Astrocyte of the cerebellum (primary cell): ENCODE measurements at places on chromosomes 6 and 20.

- peak; percentile 63 for DNase-seq
Measured at GRCh38 chr20:23257848-23258746, 92.5 kb upstream of the NXT1 start.

DNA sequence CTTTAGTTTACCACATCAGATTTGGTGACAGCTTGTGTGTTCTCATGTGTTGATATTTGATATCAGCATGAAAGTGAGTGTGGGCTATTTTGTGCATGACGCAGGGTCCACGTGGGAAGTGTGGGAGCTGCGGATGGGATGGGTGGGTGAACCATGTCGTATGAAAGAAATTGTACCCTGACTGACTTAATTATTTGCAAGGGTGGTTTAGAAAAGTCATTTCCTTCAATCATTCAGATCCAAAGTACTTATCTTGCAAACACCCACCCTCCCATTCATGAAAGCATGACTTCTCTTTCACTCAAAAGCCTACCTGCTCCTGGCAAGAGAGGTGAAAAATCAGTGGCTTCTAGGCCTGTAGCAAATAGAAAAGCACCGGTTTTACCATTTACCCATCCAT, 91.8 kb upstream of the BACH2 start:
- no peak for DNase-seq

DNA sequence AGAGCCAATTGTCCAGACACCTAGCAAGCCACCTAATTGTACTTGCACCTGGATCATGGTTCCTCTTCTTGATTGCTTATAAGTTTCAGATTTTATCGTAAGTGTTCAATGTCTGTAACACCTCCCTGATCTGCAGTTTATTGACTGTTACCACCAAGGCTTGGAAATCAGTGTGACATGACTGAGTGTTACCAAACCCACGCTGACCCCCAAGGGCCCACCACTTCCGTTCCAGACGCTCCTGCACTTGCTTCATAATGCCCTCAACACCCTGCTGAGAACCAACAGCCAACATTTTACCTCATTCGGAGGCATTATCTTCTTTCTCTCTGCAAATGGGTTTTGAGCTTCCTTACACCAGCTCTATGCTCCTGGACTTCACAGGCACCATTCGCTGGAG, 6.3 kb downstream of the CCR6 start:
- no peak for DNase-seq

GRCh38 chr6:151807513-151808370, at the start of gene ESR1:
ESR1 (plus strand) TSS chr6:151807682; CDS start chr6:151807913, 231 bp downstream.
- no peak for DNase-seq

DNA sequence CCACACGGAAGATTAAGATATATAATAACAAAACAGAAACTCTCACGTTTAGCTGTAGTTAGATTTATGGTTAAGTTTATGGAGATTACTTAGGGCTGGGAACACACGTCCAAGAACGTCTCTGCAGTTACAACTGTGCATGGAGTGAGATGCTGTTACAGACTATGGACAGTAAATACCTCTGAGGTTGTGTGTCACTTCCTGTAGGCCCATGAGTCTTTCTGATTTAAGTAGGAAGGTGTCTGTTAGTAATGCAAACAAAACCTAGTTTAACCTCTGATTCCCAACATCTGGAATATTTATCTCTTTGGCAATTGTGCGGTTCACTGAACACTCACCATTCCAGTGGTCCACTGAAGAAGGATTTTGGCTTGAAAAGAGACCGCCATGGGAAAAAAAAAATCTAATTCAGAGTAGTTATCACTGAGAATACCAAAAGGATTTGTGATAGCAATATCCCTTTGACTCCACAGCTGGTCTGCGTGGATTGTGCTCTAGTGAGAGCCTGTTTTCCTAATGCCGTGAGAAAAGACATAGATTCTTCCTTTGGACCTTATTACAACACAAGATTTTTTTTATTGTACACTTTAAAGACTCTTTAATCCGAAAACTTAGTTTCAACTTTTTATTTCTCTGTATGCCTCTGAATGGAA, 478.2 kb upstream of the CITED2 start:
- no peak for DNase-seq

DNA sequence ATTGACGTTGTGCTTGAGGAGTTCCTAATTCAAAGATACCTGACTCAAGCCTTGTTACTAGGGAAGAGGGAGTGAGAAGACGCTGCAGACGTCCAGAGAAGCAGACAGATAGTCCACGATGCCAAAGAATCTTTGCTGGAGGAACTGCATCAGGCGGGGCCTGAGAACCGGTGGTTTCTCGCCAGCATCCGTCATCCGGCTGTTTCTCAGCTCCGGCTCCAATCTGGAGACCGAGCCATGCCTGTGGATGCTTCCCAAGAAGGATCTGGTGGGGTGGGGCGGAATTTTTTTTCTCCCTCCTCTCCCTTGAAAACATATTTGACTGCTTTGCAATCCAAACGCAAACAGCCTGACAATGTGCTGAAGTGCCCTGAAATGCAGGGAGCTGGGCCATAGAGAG, 125.8 kb upstream of the SRSF6 start:
- no peak for DNase-seq

- DNase-seq, result no peak
Measured at GRCh38 chr6:168852376-168852884, 401.2 kb downstream of the THBS2 start.

DNA sequence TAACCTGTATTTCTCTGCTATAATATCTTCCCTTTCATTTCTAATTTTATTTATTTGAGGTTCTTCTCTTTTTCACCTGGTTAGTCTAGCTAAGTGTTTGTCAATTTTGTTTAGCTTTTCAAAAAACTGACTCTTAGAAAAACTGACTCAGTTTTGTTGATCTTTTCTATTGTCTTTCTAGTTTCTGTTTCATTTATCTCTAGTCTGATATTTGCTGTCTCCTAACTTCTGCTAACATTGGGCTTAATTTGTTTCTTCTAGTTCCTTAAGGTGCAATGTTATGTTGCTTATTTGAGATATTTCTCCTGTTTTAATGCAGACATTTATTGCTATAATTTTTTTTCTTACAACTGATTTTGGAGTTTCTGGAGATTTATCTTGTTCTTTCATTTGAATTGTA, 1011.0 kb downstream of the EPHA7 start:
- no peak for DNase-seq

DNA sequence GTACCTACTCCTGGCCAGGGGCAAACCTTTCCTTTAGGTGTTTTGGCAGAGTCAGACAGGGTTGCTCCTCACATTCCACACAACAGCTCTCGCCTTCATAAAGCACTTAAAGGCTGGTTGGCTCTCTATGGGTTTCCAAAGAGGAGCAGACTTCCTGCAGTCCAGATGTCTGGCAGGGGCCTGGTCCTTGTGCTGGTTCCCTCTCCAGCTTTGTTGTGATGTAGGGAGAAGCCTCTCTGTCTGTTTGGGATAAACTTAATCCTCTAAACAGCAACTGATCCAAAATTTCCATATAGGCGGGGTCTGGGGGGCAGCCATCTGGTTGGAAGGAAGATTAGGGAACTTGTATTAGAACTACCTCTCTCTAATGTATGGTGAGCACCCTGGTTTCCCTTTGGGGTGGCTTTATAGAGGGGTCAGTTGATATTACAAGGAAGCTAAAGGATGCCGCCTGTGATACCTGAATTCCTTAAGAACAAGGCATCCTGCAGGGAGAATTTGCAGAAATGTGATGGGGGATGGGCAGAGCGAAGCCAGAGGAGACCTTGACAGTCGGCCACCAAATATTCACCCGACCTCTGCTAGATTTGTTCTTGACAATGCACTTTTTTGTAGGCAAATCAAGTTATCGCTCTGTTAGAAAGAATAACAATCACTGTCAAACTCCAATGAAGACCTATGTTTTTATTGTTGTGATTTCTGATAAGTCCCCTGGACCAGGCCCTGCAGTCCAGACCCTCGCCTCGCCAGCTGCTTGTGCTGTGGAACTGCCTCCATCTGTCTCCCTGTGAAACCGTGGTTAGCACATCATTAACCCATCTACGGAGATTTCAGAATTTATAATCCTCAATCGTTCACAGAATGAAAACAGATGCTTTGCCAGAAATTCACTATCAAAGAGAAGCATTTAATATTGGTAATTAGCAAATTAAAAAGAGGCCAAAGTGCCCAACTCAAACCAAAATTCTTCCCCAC, 94.0 kb upstream of the RALGAPA2 start:
- DNase-seq, result no peak

- DNase-seq, result peak; percentile 40
Measured at GRCh38 chr6:132218059-132218696, 183.1 kb downstream of the MOXD1 start.

GRCh38 chr6:100456141-100456907, 8.4 kb downstream of the SIM1 start:
- DNase-seq, result no peak

DNA sequence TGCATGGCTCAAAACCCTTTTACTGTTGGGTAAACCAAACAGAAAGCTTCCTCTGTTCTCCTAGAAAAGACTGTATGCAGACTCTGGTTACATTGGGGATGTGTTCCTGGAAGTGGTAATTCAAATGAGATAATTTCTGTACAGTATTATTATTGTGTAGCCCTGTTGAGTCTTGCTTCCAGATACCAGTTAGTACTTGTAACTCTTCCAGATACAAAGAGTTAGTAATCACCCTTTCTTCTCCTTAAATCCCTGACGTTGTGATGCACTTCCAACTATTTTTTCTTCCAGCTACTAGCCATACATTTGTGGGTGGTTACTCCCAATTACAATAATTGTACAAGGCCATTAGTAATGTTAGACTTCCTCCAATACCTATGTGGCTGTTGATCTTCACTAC, 42.3 kb upstream of the GRIK2 start:
- no peak for DNase-seq

DNA sequence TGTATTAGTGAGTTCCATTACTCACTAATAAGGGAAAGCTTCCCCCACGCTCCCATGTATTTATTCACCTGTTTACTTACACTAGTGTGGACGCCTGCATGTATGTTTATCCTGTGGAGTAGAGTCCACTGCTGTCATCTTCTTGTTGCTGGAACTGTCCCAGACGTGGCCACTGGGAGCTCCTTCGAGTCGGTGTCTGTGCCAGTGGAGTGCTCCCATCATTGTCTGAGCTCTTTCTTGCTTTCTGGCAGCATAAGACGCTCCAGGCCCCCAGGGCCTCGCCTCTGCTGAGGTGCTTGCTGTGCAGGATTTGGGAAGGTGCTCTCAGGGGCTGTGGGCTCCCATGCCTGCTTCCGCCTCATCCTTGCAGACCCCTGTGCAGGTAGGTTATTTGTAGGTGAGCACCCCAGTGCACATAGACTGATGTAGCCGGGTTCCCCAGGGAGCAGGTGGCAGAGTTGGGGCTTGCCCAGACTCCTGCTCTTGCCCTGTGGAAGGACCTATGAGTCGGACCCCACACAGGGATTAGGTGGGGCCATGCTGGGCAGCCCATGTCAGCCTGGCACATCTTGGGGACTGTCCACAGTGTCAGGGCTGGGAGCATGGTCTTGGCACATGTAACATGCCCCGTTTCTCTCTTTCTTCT, 16.6 kb downstream of the PHACTR3 start:
- no peak for DNase-seq

GRCh38 chr6:6390849-6391602, 70.6 kb upstream of the F13A1 start:
- DNase-seq, result no peak

- peak; percentile 68 for DNase-seq
Measured at GRCh38 chr20:46946181-46946624, 51.6 kb downstream of the EYA2 start.

DNA sequence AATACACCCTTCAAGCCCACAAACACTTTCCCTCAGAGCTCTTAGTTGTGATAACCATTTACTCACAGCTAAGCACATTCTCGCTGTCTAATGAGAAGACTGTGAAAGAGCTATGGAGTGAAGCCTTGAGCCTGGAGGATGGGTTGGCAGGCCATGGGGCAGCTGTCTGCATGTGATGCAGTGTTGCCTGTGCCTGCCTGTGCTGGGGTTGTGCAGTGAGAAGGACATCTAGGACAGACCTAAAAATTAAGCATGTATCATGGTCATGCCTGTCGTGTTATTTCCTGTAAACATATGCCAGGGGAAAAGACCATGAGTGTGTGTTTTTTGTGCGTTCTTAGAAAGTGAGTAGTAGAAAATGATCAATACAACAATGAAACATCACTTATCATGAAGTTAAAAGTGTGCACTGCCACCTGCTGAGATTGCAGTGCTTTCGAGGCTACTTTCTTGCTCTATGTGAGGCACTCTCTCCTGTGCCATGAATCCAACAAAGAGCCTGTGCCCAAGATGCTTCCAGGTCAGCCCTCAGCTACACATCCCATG, 8.1 kb upstream of the ZC3H12D start:
- no peak for DNase-seq

DNA sequence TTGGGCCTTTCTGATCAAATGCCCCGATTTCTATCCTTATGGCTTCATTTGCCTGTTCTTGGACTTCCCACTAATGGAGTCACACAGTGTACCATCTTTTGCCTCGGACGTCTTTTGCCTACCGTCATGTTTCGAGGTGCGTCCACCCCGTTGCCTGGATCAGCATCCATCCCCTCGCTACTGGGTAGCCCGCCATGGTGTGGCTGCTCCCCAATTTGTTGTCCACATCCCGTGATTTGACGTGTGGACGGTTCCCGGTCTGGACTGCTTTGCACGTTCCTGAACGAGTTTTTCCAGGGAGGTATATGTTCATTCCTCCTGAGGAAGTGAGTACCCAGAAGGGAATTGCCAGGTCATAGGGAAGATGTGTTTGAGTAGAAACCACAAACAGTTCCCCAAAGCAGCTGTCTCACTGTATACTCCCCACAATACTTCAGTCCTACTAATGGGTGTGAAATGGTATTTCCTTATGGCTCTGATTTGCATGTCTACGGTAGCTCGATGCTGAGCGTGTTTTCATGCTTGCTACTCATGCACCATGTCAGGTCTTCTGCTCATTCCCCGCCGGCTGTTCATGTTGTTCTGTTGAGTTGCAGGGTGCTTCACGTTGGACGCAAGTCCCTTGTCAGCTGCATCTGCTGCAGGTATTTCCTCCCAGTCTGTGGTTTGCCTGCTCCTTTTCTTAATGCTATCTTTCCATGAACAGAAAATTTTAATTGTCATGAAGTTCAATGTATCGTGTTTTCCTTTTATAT, 86.8 kb upstream of the AFDN start:
- no peak for DNase-seq

GRCh38 chr6:165249808-165250207, 59.6 kb downstream of the C6orf118 start:
- no peak for DNase-seq

DNA sequence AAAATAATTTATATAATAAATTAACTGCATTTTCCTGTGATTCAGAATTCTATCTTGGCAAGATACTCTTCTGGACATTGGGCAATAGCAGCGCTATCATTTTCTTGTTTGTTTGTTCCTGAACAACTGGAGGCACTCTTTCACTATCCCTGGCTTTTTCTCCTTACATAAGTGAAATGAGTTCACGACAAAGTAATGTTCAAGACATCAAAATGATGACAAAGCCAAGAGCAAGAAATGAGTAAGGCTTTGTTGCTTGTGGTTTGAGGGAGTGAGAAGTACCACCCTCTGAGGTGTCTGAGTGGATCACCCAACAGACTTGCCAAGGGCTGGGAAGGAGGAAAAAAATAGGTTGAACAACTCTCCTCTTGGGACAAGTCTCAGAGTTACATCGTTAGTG, 466.6 kb upstream of the JAG1 start:
- peak; percentile 58 for DNase-seq

- no peak for DNase-seq
Measured at GRCh38 chr20:346640-347316, at the start of gene NRSN2. NRSN2 (plus strand) TSS chr20:347111; CDS start chr20:349644, 2,533 bp downstream.
